Stimulated activated CD8-positive, alpha-beta memory T cell treated with anti-CD3 and anti-CD28 coated beads, Interleukin-7, amount 100 ng/mL, for 24 hours (primary cell): ENCODE measurements at places on chromosomes 16 and 17.

DNA sequence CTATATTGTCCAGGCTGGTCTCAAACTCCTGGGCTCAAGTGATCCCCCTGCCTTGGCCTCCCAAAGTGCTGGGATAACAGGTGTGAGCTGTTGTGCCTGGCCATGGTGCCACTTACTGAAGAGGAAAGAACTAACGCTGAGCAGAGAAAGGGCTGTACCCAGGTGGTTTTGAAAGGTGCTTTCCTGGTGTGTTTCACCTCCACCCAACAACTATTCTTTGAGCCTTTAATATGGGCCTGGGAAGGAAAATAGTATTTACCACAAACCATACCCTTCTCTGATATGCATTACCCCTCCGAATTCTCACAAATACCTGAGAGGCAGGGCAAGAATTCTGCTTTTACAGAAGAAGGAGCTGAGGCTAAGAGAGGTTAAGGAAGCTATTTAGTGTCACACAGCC is 24.8 kb downstream of the KPNA2 start:
- no peak for DNase-seq

GRCh38 chr16:25134166-25134700 is 22.7 kb downstream of the LCMT1 start:
- no peak for DNase-seq

DNA sequence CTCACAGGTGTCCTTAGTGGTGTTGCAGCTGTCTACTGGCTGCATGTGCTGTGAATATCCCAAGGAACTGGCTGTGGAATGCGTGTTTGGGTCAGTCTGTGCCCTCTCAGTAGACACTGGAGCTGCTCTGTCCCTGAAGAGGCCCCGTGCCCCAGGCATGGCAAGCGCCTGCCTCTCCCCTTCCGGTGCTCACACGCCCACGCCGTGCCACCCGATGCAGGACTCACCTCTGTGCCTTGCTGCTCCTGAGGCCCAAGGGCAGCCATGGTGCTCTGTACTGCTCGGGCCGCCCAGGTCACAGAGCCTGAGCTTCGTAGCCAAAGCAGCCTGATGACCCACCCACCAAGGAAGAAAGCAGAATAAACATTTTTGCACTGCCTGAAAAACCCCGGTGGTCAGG is 10.0 kb downstream of the RGS11 start:
- DNase-seq: no peak

DNA sequence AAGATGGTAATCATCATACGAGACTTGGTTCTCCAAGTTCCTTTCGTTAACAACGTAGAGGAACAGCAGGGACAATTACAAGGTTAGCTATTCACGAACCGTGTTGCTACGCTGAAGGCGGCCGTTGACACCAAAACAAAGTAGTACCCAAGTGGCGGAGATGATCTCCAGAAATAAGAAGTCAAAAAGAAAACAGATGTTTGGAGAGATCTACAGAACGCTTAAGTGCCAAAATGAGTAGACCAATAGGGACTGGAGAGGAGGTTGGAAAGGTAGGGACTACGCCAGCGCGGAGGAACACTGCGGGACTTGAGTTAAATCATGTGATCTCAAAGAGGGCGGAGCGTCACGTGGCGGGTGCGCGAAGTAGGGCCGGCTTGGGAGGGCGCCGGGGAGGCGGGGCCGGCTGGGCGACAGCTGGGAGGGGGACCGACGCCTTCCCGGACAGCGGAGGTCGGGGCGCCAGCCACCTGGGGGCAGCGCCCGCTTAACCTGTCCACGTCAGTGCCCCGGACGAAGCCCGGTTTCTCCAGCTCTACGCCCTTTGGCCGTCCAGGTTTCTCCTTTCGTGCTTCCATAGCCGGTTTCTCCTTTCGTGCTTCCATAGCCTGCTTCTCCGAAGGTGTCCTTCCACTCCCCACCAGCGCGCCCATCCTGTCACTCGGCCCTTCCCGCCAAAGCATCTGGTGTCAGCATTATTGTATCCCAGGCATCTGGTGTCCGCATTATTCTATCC is 636 bp upstream of the GABARAP start:
- peak; percentile 88 for DNase-seq

DNA sequence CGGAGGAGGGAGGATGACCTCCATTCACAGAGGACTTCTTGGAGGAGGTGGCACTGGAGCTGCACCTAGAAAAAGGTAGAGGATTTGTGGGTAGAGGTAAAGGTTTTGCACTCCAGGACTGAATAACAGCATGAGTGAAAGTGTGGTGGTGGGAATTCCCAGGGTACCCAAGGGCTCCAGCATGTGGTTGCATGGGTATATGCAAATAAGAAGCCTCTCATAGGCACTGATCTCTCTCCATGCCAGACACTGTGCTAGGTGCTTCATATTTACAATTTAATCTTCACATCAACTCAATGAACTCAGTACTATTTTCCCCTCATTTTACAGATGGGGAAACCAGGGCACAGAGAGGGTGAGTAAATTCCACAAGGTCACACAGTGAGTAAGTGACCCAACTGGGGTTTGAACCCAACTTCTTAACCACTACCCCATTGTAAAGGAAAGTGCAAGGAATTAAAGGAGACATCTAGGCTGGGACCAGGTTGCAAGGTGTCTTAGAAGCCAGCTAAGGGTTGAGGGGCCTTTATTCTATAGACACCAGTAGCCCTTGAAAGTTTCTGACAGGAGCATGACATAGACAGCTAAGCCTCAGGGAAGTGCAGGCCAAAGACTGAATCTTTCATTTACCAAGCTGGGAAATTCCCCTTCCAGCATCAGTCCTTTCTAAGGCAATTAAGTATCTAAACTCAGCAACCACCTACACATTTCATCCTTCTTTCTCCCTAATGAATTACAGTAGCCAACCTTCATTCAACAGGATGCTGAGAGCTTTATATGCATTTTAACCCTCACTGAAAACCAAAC is 21.3 kb downstream of the SCNN1B start:
- DNase-seq: no peak

DNA sequence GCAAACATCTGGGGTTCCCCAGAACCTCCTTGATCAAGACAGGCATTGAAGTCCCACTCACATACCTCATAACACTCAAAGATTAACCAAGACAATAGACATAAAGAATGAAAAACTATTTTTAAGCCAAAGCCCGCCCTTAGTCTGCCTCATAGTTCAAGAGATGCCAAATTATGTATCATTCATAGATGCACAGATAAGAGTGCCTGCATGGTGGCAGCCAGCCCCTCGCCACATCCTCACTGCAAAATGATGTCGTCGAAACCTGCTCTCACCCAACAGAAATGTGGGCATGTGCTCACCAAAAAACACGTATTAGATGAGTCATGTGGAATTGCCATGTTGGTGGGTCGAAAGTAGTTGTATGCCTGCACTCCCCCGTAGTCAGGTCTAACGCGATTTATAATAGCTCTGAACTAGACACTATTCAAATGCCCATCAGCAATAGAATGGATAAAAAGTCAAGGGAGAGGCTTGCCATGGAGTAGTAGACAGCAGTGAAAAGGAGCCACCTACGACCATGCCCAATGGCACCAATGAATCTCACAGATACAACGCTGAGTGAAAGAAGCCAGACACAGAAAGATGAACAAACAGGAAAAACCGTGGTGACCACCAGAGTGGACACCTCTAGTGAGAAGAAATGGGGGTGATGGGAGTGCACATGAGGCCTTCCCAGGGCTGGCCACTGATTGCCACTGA is 64.8 kb downstream of the C16orf95 start:
- no peak for DNase-seq

GRCh38 chr17:41107941-41108450 is 2.8 kb downstream of the KRTAP4-9 start:
- DNase-seq: no peak
